ENCODE measurements at places on chromosomes 7 and 10.

DNA sequence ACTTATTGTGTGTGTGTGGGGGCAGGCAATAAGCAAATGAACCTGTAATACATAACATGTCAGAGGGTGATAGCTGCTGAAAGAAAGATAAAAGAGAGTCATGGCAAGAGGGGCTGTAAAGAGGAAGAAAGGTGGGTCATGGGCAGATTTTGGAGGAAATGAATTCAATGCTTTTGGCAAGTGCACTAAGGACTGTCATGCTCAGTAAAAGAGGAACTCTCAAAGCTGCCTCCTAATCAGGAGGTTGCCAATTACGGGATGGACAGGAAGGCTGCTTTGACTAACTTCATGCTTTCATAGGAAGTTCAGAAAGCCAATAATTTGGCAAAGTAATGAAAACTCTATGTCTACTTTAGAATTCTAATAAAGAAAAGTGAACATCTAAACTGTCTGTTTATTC, 401.2 kb downstream of the SH2D4B start:
- DNase-seq = no peak

- no peak for DNase-seq
Observed at GRCh38 chr10:77500754-77501151, 136.9 kb downstream of the KCNMA1 start.

- no peak for DNase-seq
Observed at GRCh38 chr7:101278461-101279292, 33.8 kb upstream of the FIS1 start.

DNA sequence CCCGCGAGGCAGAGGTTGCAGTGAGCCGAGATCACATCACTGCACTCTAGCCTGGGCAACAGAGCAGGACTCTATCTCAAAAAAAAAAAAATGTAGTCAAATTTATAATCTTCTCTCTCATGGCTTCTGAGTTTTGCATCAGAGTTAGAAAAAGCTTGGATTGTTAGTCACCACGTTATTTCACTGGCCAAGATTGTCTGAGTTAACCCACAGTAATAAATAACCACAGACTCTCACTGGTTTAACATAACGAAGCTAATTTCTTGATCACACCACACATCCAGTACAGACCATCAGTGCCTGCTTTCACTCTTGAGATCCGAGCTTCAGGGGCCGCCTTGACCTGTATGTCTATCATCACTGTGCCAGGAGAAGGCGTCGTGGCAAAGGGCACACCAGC, 116.8 kb upstream of the JCAD start:
- no peak for DNase-seq

- no peak for DNase-seq
Observed at GRCh38 chr7:158063850-158064610, 523.6 kb downstream of the PTPRN2 start.

GRCh38 chr7:70647801-70648498, 484.0 kb upstream of the GALNT17 start:
- peak; percentile 61 for DNase-seq

- no peak for DNase-seq
Observed at GRCh38 chr10:17790651-17791050, 18.5 kb upstream of the MRC1 start.

DNA sequence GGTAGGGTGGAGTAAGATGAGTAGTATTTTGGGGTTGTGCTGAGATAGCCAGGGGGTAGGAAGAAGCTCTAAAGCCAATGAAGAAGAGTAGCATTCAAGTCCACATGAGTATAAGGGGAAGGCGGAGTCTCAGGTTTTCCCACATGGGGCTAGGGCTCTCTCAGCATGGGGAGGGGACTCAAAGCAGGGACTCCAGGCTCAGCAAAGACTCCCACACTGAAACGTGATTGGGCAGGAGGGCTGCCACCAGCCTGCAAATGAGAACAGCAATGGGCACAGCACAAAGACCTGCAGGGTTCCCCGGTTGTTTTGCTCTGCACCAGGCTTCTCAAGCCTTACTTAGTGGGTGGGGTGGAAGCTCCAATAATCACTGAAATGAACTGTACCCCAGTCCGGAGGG, 1.5 kb upstream of the NRAP start:
- DNase-seq = no peak

DNA sequence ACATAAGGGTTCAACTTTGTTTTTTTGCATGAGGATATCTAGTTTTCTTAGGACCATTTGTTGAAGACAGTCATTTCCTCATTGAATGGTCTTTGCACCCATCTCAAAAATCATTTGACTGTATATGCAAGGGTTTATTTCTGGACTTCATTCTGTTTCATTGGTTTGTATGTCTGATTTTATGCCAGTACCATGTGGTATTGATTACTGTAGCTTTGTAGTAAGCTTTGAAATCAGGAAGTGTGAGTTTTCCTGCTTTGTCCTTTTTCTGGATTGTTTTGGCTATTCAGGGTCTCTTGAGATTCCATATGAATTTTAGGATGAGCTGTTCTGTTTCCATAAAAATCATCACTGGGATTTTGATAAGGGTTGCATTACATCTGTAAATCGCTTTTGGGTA, 63.9 kb downstream of the SND1 start:
- no peak for DNase-seq

- DNase-seq = no peak
Observed at GRCh38 chr10:98924526-98924925, 311.1 kb downstream of the HPSE2 start.

- DNase-seq = no peak
Observed at GRCh38 chr10:88802523-88803285, at the start of gene LIPM. Gene LIPM, plus strand, starts transcription at chr10:88802730. Its CDS starts 167 bp downstream, at chr10:88802897.

DNA sequence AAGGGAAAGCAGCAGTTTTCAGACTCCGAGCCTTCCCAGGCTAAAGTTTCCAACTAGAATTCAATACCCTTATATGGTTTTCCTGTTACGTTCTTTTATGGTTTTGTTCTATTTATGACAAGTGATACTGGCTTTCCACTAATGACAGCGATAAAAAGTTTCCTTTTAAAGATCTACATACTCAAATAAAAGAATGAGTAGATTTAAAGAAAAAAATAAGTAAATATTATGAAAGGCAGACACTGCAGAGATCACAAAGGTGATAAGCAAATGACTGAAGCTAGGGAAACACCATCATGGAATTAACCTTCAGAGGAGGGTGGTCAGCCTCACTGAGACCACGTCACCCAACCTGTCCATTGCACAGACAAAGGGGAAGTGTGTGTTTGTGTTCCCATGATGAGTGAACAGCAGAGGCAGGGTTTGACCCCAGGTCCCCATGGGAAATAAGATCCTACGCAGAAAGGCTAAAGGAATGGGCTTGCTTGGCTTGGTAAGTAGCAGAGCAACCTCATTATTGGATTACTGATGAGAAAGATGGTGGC, 4.0 kb downstream of the VSIR start:
- no peak for DNase-seq

DNA sequence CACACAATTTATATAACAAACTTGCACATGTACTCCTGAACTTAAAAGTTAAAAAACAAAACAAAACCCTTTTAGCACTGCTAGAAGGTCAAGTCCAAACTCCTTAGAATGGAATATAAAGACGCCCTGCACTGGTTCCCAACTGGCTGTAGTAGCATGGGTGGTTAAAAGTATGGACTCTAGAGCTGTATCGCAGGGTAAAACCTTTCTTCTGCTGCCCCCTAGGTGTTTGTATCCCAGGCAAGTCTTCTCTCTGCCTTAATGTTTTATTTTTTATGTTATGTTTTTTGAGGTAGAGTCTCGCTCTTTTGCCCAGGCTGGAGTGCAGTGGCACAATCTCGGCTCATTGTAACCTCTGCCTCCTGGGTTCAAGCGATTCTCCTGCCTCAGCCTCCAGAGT, 35.2 kb downstream of the LSMEM1 start:
- DNase-seq = no peak

GRCh38 chr7:44305564-44306507, 19.6 kb downstream of the CAMK2B start:
- DNase-seq = no peak

DNA sequence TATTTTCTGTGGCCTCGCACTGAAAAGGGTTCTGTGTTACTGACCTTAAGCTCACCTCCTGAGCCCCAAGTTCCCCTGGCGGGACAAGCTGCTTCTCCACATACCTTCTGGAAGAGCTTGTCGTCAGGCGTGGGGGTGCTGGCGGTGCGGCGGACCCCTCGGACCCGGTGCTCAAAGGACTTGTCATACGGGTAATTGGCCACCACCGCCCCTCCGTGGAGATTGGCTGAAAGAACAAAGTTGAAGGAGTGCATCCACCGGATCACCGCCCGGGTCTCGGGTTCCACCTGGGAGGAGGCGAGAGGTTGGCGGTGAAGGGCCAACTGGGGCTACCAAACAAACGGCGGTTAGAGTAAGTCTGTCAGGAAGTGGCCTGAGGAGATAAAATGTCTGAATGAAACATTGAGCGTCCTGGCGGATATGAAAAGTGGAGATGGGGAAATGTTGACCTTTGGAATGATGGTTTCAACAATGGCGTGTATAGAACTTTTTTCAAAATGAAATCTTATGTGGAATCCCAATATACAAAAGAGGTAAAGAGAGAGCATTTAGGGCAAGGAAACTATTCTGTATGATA, 16.5 kb downstream of the CPN1 start:
- DNase-seq = no peak

DNA sequence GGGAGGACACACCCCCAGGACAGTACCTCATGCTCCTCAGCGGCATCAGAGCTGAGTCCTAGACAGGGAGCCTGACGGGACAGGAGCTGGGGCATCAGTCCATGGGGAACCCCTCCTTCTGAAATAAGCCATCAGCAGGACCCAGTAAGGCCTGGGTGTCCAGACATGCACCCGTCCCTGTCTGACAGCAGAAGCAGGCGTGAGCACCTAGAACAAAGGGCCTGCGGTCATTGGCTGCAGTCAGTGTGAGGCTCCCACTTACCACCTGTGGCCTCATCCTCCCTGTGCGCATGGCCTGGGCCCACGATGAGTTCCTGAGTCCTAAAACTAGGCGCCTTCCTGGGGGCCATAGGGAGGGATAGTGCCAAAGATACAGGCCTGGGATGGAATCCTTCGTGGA, 484.7 kb downstream of the PTPRN2 start:
- no peak for DNase-seq
